ENCODE measurements at places on chromosomes 3 and 15.

DNA sequence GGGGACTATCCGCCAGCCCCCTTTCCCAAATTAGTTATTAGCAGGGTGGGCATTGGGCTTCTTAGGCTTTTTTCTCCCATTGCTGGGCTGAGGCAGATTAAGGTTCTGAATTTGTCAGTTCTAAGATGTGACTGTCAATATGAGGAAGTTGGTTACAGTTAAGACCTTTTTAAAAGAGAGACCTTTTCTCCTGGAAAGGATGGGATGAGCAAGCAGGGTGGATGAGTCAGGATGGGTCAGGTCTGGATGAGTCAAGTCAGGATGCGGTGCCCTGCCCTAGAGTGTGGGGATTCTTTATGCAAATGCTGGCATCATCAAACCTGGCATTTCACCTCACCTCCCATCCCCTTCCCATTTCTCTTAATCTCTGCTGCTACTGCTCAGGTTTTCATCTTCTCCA, 1.9 kb downstream of the AEN start:
- DNase-seq, result no peak

- DNase-seq, result no peak
These were observed 246.8 kb downstream of the SLCO3A1 start for GRCh38 chr15:92100301-92100700.

- no peak for DNase-seq
These were observed 6.3 kb upstream of the CCDC54 start for GRCh38 chr3:107370907-107371306.

DNA sequence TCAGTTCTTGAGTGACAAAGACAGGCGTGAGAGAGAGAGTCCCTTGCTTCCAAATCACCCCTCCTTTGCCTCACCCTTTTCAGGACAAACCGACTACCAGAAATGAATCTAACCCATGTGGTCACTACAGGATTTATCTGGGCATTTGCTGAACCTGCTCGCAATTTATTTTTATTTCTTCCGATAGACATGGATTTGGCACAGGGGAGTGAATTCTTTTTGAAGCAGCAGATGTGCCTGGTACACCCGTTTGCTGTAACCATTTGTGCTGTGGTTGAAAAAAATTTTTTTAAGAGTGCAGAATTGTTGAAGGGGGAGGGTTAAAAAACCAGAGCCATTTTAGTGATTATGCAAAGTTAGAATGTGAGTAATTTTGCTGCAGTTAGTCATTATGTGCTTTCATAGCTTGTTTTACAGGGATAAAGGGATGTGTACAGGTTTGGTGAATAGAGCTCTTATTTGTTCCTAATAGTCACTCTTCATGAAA, 442.0 kb downstream of the LPP start:
- DNase-seq, result no peak
